ENCODE measurements at places on chromosomes 2 and 18.

- DNase-seq = no peak
These were observed 84.2 kb downstream of the DOK6 start for GRCh38 chr18:69484699-69485396.

DNA sequence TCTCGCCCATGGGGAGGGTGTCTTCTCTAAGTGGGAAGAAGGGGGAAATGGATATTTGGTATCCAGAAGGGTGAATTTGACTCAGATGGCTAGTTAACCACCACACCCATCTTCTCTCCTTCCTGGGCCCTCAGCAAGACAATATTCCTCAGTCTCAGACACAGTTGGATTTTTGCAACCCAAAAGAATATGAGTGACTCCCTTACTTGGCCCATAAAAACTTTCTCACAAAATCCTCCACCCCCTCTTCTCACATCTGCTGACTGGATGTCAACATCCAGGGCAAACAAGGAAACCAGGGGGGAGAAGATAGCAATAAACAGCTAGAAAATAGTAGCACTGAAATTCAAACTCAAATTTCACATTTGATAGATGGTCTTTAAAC is 35.3 kb upstream of the GCC2 start:
- DNase-seq = no peak

- DNase-seq = peak; percentile 46
These were observed 47.7 kb downstream of the PRKCE start for GRCh38 chr2:45699032-45699658.

- no peak for DNase-seq
These were observed 72.6 kb downstream of the TXNL1 start for GRCh38 chr18:56565551-56566345.

DNA sequence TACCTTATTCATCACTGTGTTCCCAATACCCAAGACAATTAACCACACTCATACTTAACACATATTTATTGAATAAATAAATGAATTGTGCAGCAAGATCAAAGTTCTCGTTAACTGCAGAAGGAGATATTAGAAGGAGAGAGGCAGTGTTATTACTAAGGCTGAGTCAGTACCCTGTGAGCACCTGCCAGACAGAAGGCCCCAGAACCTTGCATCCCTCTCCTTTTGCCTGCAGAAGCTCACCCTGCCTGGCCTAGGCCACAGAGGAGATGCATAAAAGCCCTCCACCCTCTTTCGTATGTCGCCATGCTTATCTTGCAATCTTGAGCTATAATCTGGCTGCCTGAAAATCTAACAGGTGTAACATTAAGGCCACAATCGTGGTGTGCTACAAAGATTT is 20.5 kb upstream of the RNF149 start:
- no peak for DNase-seq

- no peak for DNase-seq
These were observed 15.3 kb upstream of the ID2 start for GRCh38 chr2:8666581-8666980.

GRCh38 chr2:236366397-236366796 is 102.2 kb upstream of the ASB18 start:
- no peak for DNase-seq

GRCh38 chr18:74273394-74273793 is 18.4 kb downstream of the CYB5A start:
- no peak for DNase-seq

- no peak for DNase-seq
These were observed 40.3 kb downstream of the COPS8 start for GRCh38 chr2:237125967-237126366.

DNA sequence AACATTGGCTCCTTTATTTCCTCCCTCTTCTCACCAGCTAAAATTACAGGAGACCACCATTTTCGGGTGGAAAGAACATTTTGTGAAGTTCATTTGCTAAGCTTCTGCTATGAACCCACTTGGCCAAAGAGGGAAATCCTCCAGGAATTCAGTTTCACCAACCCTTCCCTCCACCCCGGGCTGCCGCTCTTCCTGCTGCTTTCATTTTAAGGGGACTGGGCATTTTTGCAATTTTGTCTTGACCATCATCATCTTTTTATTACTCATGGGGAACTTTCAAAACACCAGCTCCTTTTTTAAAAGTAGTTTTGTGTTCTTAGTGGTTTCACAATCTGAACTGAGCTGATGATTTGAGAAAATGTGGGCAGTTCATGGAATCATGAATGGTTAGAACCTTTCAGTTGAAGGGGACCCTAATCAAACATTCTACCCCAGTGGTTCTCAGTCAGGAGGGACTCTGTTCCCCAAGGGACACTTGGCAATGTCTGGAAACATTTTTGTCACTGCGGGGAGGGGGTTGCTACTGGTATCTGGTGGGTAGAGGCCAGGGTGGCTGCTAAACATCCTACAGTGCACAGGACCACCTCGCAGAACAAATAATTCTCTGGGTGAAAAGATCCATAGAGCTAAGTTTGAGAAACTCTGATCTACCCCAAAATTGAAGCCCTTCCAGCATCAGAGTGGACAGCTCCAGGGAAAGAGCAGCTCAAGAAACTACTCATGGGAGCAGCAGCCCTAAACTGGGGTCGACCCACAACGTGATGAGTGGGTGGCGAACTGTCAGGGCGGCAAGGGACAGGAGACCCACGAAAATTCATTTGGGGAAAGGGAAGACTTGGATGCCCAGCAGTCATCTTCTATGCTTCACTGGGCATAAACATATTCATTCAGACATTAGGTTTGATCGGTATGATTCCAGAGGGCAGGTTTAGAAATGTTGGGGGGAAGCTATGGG is 92.9 kb downstream of the ACKR3 start:
- no peak for DNase-seq

DNA sequence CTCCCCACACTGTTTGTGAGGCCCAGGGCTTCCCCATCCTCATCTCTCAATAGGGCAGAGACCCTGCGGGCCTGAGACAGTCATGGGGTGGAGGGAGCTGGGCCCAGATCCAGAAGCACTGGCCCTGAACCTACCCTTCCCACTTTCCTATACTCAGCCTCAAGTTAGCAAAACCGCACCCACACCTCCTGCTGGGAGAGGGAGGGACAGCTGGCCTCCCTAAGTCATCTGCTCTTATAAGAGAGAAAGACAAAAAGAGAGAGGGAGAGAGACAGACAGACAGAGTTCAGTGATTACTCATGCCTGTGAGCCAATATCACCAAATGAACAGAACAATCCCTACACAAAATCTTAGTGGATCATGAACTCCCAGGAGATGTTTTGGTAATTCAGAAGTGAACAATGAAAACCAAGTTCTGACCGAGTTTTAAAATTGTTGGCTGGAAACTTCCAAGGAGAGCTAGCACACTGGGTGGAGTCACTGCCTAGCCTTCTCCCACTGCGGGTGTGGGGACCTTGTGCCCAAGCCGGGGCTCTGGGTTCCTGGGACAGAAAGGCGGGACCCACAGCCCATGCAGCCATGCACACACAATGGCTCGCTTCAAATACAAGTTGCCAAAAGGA is 130.5 kb downstream of the PXDN start:
- DNase-seq = no peak

GRCh38 chr2:135874777-135875365 is 1.4 kb downstream of the MCM6 start:
- peak; percentile 46 for DNase-seq

DNA sequence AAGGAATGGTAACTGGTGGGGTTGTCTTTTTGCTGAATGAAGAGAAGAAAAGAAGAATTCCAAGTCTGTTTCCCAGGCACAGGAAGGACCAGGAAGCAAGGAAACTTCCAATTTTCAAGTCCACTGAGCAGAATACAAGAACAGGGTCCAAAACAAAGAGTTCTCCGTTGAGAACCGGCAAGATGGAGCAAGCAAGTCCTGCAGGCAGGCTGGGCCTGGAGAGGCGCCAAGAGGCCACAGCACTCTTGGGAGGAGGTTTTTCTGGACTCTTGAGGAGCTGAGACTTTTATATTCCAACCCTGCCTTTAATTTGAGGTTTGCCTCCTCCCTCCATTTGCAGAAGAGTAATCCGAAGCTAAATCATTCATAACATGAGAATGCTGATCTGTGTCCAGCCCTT is 224.5 kb downstream of the IKZF2 start:
- DNase-seq = no peak

- DNase-seq = no peak
These were observed 445 bp downstream of the PRPF40A start for GRCh38 chr2:152716805-152717227.

- DNase-seq = no peak
These were observed 2.7 kb upstream of the NPC1 start for GRCh38 chr18:23588836-23589560.

DNA sequence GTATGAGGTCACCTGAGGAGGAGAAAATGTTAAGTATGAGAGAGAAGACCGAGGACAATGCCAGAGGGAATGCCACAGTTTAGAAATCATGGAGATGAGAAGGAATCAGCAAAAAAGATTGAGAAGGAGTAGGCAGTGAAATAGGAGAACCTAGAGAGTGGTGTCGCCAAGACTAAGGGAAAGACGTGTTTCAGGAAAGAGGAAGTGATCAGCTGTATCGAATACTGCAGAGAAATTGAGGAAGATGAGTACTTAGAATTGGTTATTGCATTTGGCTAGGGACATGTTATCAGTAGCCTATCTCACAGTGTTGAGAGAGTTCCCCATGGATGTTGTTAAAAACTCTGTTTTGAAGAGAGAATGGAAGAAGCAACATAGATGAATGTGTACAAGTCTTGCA is 112.3 kb downstream of the GALNT1 start:
- no peak for DNase-seq

DNA sequence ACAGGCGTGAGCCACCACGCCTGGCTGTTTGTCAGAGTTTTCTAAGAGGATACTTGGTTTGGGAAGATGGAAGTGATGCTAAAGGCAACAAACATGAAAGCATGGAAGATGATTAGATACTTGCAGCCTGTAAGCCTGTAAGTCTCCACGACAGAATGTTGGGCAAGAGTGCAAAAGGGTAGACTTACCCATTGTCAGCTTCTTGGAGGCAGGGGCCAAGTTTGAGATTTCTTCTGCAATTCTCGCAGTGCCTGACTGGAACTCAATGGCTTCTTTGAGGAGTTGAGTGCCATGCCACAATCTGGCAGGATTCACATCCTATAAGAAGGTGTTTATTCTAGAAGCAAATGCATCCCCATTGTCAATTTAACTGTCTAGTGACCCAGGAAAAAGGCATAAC is 70.1 kb upstream of the EFEMP1 start:
- DNase-seq = no peak

DNA sequence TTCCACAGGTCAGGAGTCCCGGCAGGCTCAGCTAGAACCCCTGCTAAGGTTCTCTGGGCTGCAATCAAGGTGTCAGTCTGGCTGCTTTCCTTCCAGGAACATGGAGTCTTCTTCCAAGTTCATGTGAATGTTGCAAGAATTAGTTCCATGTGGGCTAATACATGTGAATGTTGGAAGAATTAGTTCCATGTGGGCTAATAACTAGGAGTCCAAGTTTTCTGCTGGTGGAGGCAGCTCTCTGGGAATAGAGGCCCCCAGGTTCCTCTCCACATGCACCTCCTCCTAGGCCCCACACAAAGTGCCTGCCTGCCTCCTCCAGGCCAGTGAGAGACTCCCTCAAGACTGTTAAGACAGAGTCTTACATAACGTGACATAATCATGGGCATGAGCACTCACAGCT is 140.8 kb upstream of the SLC35G4 start:
- no peak for DNase-seq

DNA sequence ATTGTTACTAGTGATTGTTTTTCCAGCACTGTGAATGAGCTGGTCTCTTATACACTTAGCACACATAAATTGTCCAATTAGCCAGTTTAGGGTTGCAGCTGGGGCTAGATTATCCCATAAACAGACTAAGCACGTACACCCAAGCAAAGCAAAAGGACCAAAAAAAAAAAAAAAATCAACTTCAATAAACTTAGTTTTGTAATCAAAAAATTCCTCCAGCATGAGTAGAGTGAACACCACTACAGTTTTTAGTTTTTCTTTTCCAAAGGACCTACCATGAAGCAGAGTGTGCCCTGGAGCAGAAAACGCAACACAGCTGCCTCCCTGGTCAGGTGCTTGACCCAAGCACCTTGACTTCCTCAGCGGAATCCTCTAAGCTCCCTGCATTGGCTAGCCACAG is 249.4 kb upstream of the SLC14A2 start:
- DNase-seq = no peak

DNA sequence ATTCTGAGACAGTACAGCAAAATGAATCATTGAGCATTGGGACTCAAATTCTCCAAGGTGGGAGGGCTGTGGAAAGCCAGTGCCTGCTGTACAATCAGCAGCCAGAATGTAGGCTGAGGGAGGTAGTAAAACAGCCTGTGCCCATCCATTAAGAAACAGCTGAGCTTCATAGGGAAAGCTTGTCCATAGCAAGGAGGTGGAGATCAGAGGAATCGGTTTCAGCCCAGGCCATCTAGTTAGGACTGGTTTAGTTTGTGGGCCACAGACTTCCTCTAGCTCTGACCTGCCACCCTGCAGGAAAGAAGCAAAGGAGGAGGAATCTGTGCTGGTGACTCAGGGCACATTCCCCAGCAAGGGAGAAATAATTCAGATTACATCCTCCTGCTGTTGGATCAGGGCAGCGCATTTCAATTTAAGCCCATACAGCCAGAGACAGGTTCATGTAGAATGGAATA is 333.4 kb downstream of the SETBP1 start:
- no peak for DNase-seq
